ENCODE measurements at places on chromosomes 1 and 21.

DNA sequence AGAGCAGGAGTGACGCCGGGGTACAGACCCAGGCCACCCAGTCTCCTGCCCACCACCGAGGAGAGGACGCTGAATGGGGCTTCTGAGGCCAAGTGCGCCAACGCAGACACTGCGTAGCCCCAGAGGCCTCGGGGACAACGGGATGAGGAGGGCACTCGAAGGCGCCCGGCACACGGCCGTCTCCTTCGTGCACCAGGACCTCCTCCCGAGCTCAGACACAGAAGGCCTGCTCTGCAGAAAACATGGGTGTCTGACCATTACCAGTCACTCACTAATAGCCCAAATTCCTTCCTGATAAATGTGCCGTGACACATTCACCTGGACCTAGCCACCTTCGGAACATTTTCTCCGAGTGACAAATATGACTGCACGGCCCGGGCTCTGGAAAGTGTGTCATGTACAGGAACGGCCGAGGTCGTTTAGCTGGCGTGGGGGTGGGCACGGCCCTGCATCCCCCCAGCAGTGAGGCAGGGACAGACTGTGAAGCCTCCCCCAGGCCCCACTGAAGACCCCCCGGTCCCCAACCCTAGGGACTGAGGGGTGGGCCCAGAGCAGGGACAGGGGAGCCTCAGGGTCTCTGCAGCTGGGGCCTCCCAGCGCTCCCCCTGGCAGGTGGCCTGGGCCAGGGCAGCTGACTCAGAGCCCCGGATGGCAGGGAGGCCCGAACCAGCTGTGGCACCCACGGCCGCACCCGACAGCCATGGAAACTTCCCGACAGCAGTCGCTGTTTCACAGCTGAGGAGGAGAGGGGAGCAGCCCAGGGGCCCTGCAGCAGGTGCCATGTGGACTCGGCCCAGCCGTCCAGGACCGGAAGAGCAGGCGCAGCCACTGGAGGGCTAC lies 16.7 kb upstream of the COL6A2 start:
- DNase-seq: no peak

- no peak for DNase-seq
Measured at GRCh38 chr1:96962216-96962615, 240.6 kb downstream of the PTBP2 start.

DNA sequence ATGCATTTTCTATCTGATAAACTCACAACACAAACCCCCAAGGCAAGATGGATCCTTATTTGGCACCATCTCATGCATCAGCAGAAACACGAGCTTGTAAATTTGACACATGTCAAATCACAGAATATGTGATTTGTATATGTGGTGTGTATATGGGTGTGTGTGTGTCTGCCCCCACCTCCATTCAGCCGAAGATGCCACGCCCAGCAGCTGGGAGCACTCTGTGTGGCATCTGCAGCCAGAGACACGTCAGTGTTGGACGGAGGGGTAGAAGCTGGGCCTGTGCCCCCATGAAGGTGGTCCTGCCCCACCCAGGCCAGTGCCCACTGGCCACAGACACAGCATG lies 108.4 kb downstream of the CAPN8 start:
- DNase-seq: no peak

DNA sequence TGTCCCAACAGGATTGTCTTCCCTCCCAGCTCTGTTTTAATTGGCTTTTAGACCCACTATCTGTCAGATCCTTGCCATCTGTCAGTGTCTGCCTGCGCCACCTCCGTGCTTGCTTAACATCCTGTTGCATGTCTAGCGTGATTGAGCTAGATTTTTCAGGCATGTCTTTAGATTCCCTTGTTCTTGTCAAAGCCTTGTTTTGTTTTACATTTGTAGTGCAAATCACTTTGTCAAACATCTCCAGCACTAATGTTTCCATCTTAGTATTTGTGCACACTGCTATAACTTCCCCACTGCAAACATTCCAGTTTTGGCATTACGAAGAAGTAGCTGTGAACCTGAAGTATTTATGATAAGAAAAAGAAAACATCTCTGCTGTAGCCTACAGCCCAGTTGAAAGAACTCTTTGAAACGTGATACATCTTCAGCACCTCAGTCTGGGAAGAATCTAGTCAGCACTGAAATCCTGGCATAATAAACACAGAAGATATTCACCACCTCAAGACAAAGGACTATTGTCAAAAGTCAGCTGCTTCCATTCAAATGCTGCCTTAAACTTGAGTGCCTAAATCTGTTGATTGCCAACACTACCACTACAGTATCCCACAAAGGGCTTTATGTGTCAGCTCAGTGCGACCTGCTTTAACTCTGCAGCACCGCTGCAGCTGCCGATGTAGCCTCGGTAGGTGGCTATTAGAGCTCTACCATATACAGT lies 105.0 kb downstream of the FNBP1L start:
- no peak for DNase-seq

- no peak for DNase-seq
Measured at GRCh38 chr1:104459886-104460285, 710.2 kb downstream of the AMY1C start.

- no peak for DNase-seq
Measured at GRCh38 chr1:228038387-228039005, 31.7 kb downstream of the WNT3A start.

- no peak for DNase-seq
Measured at GRCh38 chr1:24244519-24245268, 57.6 kb upstream of the IFNLR1 start.

GRCh38 chr1:152858062-152858461 lies 1.7 kb upstream of the LCE7A start:
- no peak for DNase-seq

DNA sequence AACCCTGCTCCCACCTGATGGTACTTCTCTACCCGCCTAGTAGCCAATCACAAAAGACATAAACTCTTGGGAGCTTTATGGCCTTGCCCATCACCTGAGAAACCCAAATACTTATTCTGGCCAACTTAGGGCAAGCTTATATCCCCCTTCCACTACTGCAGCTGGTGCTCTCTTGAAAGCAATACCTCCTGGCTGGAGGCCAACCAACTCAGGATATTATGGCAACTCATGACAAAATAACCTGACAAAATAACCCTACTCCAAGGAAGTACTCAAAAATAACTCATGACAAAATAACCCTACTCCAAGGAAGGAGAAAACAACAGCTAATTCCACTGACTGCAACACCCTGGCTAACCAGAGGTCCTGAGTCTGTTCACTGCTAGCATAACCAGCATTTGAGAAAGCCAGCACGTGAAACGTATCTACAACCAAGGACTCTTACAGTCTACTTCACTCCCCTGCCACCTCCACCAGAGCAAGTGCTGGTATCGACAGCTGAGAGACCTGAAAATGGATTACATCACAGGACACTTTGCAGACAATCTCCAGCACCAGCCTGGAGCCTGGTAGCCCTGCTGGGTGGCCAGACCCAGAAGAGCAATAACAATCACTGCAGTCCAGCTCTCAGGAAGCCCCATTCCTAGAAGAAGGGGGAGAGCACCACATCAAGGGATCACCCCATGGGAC lies 179.9 kb downstream of the COL24A1 start:
- DNase-seq: no peak

GRCh38 chr1:49297783-49298182 lies 521.1 kb upstream of the BEND5 start:
- DNase-seq: no peak

- no peak for DNase-seq
Measured at GRCh38 chr1:162391790-162392563, 10.4 kb downstream of the C1orf226 start.

GRCh38 chr1:246503341-246503740 lies 3.7 kb downstream of the SMYD3 start:
- no peak for DNase-seq

DNA sequence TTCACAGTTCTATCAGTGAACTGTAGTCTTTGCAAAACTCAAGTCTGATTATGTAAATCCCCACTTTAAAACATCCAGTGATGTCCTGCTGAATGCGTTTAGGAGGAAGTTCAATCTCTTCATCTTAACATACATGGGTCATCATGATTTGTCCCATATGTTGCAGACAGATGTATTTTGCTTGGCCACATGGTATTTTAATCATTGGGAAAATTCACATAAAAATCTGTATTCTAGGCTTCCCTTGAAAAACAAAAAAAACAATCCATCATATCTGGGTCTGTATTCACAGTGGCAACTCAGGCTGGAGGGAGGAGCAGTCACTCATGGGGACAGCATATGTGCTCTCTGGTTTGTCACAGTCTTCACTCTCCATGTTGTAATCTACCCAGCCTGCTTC lies 44.8 kb upstream of the CDC7 start:
- DNase-seq: no peak

Measured in stimulated activated CD8-positive, alpha-beta memory T cell treated with anti-CD3 and anti-CD28 coated beads, Interleukin-4, amount 100 ng/mL, for 24 hours (primary cell).